AG09319 (cell line): ENCODE measurements at places on chromosomes 3 and 15.

GRCh38 chr15:52924630-52925029 is 134.5 kb upstream of the ONECUT1 start:
- no peak for DNase-seq

DNA sequence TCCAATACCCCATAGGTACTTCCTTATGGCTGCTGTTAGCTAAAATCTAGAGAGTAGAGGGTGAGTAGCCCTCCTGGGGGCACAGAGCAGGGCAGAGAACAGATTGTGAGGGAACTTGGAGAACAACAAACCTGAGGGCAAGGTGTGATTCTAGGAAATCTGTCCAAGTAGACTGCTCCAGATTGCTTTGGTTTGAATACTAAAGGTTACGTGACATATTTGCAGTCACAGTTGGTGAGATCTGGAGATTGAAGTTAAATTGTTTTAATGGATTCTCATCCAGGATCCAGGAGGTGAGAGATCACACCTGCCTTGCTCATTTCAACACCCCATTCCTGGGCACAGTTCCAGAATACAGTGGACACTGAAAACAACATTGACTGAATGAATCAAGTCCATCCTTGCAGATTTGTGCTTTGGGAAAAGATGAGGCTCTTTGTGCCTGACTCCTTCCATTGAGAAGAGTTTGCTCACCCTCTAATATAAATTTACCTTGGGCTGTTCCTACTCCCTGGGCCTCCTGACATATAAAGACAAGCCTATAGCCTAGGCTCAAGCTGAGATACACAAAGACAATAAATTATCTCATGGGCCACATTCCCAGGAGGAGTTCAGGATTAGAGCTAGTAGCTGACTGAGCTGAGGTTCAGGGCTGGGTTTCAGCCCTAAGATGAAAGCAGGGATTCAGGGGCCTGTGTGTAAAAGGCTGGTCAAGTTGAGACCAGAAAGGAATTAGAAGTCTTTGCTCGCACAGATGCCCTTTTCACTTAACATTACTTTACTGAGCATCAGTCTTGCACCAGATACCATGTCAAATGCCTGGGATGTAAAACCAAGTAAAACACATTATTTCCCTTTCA is 400.9 kb upstream of the MCTP2 start:
- no peak for DNase-seq

- DNase-seq, result no peak
Observed at GRCh38 chr15:92453607-92454006, 59.9 kb downstream of the ST8SIA2 start.

- no peak for DNase-seq
Observed at GRCh38 chr15:41028853-41029252, 75.6 kb downstream of the CHAC1 start.

GRCh38 chr3:178500631-178501030 is 35.6 kb upstream of the KCNMB2 start:
- no peak for DNase-seq

DNA sequence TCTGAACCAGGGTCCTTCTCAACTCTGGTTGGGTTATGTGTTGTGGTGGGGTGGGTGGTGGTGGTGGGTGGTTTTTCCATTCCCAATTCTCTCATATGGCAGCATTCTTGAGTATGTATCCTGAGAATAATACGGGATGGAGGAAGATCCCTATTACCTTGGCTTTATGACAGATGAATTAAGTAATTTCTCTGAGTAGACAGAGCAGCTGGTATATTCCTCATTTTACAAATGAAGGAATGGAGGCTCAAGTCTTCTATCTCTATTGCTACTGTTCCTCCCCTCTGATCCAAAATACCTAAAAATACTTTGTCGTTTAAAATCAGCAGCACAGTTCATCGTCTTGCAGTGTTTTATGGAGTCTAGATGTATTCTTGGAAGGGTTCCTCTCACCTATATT is 10.4 kb downstream of the GYG1 start:
- no peak for DNase-seq
